ENCODE measurements at places on chromosomes 3 and 15.
A peak's percentile ranks its signal among the peaks of the same experiment; 100 is the strongest.

- H3K4me1 ChIP-seq = no peaks in the 10 kb centered on the region
- H3K4me3 ChIP-seq = no peak overlapping the region
- no peaks in the 10 kb centered on the region for H3K36me3 ChIP-seq
- no peaks in the 10 kb centered on the region for H3K27me3 ChIP-seq
Observed at GRCh38 chr3:162738784-162739183, 1242.2 kb downstream of the OTOL1 start.

GRCh38 chr3:80668100-80668499 lies 900.3 kb upstream of the ROBO1 start:
- H3K36me3 ChIP-seq = no peaks in the 10 kb centered on the region
- no peak overlapping the region for H3K27ac ChIP-seq
- H3K4me3 ChIP-seq = no peak overlapping the region
- no peak for DNase-seq

GRCh38 chr3:100516838-100517237 lies 24.4 kb downstream of the TMEM45A start:
- no peak for DNase-seq
- H3K36me3 ChIP-seq = no peaks in the 10 kb centered on the region
- no peak overlapping the region for H3K27ac ChIP-seq
- no peaks in the 10 kb centered on the region for H3K4me1 ChIP-seq
- no peaks in the 10 kb centered on the region for H3K27me3 ChIP-seq

- no peak overlapping the region for H3K27ac ChIP-seq
- no peaks in the 10 kb centered on the region for H3K4me1 ChIP-seq
- no peak overlapping the region for H3K4me3 ChIP-seq
- H3K27me3 ChIP-seq = peaks cover 38% of the 10 kb centered on the region
- no peaks in the 10 kb centered on the region for H3K36me3 ChIP-seq
Observed at GRCh38 chr15:79193549-79193948, 89.0 kb upstream of the ANKRD34C start.

- H3K4me3 ChIP-seq = no peak overlapping the region
- no peak overlapping the region for H3K27ac ChIP-seq
- DNase-seq = no peak
- H3K4me1 ChIP-seq = no peaks in the 10 kb centered on the region
Observed at GRCh38 chr15:63103416-63103815, 18.2 kb upstream of the LACTB start.

GRCh38 chr15:80710635-80711554 lies 15.8 kb downstream of the ABHD17C start:
- H3K4me1 ChIP-seq = peaks cover under 1% of the 10 kb centered on the region
- H3K27ac ChIP-seq = no peak overlapping the region
- H3K36me3 ChIP-seq = no peaks in the 10 kb centered on the region
- no peak for DNase-seq
- H3K4me3 ChIP-seq = no peak overlapping the region

DNA sequence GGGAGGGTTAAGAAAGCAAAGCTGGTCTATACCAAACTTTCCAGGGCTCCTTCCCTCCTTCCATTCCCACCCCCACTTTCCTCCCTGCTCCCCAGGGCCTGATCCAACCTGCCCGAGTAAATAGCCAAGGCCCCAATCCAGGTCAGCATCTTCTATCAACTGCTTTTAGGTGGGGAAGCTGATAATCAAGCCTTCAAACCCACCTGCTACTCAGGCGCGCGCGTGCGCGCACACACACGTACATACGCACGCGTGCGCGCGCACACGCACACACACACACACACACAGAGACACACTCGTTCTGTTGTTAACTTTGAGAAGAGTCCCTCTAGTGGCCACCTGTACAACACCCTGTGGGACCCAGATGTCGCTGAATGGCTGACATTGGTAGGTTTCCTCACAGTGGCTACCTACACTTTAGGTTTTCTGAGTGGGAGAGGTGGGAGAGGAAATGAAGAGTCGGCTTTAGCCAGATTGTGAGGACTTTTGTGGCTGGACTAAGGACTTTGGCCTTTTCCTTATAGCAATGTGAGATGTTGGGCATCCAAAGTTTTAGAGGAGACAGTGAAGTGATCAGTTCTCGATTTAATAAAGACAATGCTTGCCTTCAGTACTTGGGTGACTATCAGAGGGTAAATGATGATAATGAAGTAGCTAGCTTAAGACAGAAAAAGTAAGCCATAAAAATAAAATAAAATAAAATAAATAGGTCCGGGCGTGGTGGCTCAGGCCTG lies 179.9 kb upstream of the C2CD4B start:
- no peaks in the 10 kb centered on the region for H3K27me3 ChIP-seq
- H3K27ac ChIP-seq = no peak overlapping the region
- no peaks in the 10 kb centered on the region for H3K36me3 ChIP-seq

GRCh38 chr15:89363133-89363532 lies 28.5 kb upstream of the POLG start:
- no peaks in the 10 kb centered on the region for H3K36me3 ChIP-seq
- no peak for DNase-seq
- no peak overlapping the region for H3K4me3 ChIP-seq
- H3K27me3 ChIP-seq = peaks cover 100% of the 10 kb centered on the region
- peaks cover 38% of the 10 kb centered on the region for H3K4me1 ChIP-seq
- no peak overlapping the region for H3K27ac ChIP-seq

DNA sequence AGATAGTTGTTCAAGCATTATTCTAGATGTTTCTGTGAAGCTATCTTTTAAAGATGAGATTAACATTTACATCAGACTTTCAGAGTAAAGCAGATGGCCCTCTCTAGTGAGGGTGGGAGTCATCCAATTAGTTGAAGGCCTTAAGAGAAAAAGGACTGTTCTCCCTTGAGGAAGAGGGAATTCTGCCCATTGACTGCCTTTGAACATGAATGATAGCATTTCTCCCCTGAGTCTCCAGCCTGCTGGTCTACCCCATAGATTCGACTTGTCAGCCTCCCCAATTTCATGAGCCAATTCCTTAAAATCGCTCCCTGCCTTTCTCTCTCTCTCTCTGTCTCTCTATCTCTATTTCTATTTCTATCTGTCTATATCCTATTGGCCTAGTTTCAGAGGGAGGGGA lies 115.5 kb downstream of the EBLN2 start:
- no peak for DNase-seq
- H3K27ac ChIP-seq = no peak overlapping the region
- no peak overlapping the region for H3K4me3 ChIP-seq
- H3K27me3 ChIP-seq = no peaks in the 10 kb centered on the region
- H3K4me1 ChIP-seq = no peaks in the 10 kb centered on the region

- no peaks in the 10 kb centered on the region for H3K27me3 ChIP-seq
- H3K4me3 ChIP-seq = no peak overlapping the region
- H3K4me1 ChIP-seq = no peaks in the 10 kb centered on the region
- no peak for DNase-seq
- no peaks in the 10 kb centered on the region for H3K36me3 ChIP-seq
- no peak overlapping the region for H3K27ac ChIP-seq
Observed at GRCh38 chr15:44092221-44092620, 102.8 kb downstream of the FRMD5 start.

GRCh38 chr3:11221818-11222415 lies 50.3 kb upstream of the ATG7 start:
- no peak overlapping the region for H3K4me3 ChIP-seq
- DNase-seq = no peak
- no peaks in the 10 kb centered on the region for H3K36me3 ChIP-seq
- no peak overlapping the region for H3K27ac ChIP-seq

- DNase-seq = peak; percentile 90
- peaks cover 54% of the 10 kb centered on the region for H3K27me3 ChIP-seq
- H3K4me1 ChIP-seq = peaks cover 65% of the 10 kb centered on the region
- peak overlapping the region; percentile 20 for H3K4me3 ChIP-seq
- peaks cover 15% of the 10 kb centered on the region for H3K36me3 ChIP-seq
- peak overlapping the region; percentile 90 for H3K27ac ChIP-seq
Observed at GRCh38 chr3:14452740-14453710, 50.6 kb downstream of the SLC6A6 start.
